ENCODE measurements at places on chromosomes 11 and 22.

DNA sequence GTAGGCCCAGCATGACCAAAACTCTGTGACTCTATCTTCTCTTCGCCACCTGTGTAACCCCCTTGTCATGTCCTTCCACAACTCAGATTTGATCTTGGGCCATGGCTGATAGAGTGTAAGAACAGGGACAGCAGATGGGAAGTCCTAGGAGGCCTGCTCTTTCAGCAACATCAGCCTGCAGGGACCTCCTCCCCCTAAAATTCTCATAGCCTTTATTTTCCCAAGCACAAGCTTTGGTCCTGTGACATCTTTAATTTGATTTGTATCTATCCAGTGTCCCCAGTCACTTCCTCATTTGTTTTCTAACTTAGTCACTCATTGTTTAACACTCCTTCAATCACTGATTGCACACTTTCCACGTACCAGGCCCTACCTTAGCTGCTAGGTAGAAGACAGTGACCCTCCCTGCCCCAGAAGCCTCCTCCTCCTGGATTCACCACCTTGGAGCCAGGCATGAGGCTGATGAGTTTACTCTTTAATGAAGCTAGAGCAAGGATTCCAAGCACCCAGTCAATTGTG lies 5.3 kb downstream of the UBQLN3 start:
- no peak for DNase-seq

DNA sequence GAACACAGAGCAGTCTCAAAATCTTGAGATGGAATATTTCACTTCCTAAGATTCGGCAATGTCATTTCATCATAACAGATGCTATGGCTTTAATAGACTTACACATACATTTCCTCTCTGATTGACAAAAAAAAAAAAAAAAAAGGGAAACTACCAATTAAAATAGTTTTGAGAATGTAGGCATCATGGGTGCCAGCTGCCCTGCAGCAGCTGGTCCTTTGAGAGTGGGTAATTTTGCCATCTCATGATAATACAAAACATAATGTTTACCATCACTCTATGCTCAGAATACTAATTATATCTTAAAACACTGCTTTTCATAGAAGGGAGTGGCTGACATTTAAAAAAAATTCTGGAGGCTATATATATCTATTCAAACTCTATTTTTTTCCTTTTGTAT lies 775.6 kb upstream of the CCDC90B start:
- DNase-seq: no peak

- no peak for DNase-seq
Observed at GRCh38 chr11:86518211-86518610, 143.5 kb downstream of the CCDC81 start.

GRCh38 chr11:132047167-132047566 lies 676.8 kb downstream of the NTM start:
- no peak for DNase-seq

DNA sequence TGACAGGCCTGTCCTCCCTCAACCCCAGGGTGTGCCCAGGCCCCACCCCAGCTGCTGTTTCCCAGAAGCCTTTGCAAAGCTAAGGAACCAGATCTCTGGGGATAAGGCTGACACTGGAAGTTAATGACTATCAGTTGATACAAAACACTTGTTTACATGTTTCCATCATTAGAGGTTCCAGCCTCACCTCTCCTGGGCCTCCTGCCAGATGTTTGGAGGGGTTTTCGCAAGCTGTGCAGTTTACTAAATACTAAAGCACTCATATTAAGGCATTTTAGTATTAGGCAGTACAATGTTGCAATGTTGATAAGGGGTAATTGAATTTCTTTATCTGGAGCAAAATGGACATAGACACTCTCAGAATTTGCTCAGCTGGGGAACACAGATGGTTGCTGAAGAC lies 218.7 kb downstream of the INSC start:
- no peak for DNase-seq

DNA sequence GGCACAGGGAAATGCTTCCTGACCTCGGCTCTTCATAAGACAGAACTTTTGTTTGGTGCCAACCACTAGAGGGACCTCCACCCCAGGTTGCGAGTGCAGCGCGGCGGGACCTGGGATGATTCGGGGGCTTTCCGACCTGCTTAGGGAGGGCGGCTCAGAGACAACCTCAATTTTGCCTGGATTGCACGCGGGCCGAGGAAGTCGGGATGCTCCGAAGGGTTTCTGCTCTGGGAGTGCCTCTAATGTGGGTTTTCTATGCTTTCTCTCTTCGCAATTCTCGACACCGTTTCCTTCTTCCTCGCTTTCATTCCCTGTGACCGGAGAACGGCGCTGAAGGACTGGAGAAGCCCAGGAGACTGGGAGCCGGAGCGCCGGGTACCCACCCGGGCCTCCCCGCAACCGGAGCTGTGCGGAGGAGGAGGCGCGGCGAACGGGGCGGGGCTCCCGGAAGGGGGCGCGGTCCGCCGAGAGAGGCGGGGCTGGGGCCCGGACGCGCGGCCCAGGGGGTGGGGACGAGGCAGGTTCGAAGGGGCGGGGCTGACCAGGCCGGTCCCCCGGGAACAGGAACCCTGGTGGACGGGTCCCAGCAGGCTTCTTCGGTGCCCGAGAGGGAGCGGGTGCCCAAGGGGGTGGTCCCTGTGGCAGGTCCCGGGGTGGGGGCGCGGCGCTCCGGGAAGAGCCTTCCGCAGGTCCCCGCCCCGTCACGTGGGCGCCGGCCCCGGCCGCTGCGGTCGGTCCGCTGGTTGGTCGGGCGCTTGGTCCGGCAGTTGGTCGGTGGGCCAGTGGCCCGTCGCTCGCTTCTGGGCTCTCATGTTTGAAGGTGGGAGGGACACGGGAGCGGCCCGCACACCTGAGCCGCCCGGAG lies at the start of gene PPFIBP2:
Gene PPFIBP2, plus strand, starts transcription at position 766 of the 865 bp plus-strand sequence. CDS start 35,477 bp downstream, outside the sequence.
- DNase-seq: peak; percentile 48

DNA sequence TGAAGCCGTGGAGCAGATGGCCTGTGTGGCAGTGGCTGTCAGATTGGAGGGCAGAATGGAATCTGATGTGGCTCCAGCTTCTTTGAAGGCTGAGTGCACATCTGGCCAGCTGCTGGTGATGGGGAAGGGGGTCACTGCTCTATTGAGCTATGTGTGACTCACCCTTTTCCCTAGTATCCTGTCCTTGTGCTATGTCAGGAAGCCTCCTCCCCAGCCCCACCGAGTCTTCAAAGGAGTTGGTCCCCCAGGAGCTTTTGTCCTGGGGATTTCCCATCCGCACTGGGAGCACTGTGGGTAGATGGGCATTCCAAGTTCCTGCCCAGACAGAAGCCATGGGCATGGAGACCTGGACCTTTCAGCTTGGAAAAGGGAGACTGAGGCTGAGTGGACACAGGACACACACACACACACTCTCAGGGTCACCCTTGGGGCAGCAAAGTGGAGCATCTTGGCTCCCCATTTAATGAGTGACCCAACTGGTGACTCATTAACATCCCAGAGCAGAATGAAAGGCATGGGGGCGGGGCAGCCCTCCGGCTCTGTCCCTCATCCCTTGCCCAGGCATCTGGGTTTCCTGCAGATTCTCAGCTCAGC lies 3.3 kb downstream of the SERPINH1 start:
- DNase-seq: no peak

DNA sequence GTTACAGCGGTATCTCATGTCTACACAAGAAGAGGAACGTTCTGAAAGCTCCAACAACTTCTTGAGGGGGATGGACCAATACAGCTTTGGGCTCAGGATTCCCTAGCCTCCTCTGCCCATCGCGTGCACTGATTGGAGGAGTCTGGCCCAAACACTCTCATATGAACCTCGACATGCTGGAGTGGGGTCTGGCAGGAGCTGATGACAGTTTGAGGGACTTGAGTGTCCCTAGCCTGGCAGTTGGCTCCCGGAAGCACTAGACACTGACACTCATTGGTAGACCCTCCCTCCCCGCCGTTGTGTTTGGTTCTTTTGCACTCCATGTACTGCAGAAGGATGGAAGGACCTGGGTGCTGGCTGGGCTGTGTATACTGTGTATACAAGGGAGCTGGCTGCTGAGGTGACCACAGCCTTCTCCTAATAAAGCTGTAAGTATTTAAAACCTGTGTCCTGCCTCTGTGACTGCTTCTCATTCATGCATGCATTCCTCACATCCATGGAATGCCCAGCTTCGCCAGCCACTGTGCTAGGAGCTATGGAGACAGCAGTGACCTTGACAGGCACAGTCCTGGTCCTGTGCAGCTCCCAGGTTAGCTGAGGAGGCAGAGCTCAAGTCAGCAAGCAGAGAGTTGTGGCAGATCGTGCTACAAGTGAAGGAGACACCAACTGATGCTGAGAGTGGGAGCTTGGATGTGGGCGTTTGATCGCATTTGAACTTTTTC lies 27.9 kb downstream of the ADAMTS15 start:
- DNase-seq: no peak

GRCh38 chr22:43689356-43689755 lies 122.7 kb downstream of the EFCAB6 start:
- DNase-seq: no peak

DNA sequence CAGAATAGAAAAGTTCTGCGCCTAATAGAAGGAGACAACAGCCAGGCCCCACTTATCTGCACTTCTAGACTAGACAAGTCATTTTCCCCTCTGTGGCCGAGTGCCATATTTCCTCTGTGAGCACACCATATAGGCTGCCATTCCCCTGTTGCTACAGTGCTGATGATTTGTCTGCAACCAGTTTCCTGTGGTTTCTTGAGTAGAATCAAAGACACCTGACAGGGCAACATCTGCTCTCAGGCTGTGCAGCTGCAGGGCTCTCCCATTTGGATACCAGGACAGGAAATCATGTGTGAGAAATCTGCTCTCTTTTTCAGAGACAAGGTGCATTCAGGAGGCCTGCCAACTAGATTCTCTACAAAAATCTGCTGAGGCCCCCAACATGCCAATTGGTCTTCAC lies 879.3 kb downstream of the DLG2 start:
- DNase-seq: no peak

GRCh38 chr11:60762851-60763691 lies 6.4 kb downstream of the MS4A15 start:
- DNase-seq: no peak

- DNase-seq: no peak
Observed at GRCh38 chr11:128298271-128298670, 289.1 kb downstream of the ETS1 start.

- DNase-seq: no peak
Observed at GRCh38 chr11:68904248-68904847, 657 bp downstream of the IGHMBP2 start.

- peak; percentile 14 for DNase-seq
Observed at GRCh38 chr11:46948378-46949131, 12.0 kb downstream of the CSTPP1 start.

DNA sequence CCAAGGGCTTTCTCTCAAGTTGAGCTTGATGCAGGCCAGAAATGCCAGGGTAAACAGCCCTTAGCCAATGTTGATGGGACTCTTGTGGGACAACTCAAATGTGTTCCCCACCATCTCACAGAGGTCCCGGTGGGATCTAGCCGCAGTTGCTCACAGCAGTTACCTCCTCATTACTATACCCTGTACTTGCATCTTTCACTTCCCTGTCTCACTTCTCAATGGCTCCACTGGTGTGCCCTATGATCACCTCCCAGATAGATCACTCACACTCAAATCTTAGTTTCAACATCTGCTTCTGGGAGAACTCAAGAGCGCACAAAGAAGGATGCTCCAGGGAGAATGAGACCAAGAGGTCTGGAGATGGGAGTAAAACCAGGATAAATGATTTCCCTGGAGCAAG lies 47.0 kb downstream of the RCN1 start:
- no peak for DNase-seq

- no peak for DNase-seq
Observed at GRCh38 chr11:132158091-132158490, 787.7 kb downstream of the NTM start.

GRCh38 chr11:30312243-30312642 lies 10.7 kb upstream of the ARL14EP start:
- DNase-seq: no peak

- no peak for DNase-seq
Observed at GRCh38 chr11:955154-956063, 29.7 kb downstream of the AP2A2 start.

DNA sequence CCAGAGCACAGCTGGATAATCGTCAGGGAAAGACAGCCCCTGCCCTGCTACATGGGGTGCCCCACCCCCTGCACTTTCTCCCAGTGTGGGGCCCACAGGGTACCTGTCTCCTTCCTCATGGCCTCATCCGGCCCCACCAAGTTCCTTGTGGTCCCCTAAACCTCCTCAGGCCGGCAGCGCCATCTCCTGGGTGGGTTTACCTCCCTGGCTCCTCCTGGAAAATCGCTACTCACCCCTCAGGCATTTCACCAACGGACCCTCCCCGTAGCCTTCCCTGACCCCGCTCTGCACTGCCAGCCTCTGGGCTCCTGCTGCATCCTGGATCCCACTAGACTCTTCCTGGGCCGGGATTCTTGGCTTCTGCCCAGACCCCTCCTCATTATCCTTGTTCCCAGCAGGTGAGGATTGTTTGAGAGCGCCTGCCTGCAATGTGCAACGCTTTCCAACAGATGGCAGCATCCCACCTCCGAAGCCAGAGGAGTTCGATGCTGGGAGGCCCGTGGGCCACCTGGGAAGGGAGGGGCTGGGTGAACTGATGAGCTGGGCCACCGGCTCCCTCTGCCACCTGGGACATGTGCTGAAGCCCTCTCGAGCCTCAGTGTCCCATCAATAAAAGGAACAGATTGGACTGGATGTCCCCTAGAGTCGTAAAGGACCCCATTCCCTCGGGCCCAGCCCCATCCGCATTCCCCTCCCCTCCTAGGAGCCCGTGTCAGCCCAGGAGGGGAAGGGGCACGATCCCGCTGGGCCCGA lies 44.2 kb upstream of the TTLL12 start:
- DNase-seq: peak; percentile 11

DNA sequence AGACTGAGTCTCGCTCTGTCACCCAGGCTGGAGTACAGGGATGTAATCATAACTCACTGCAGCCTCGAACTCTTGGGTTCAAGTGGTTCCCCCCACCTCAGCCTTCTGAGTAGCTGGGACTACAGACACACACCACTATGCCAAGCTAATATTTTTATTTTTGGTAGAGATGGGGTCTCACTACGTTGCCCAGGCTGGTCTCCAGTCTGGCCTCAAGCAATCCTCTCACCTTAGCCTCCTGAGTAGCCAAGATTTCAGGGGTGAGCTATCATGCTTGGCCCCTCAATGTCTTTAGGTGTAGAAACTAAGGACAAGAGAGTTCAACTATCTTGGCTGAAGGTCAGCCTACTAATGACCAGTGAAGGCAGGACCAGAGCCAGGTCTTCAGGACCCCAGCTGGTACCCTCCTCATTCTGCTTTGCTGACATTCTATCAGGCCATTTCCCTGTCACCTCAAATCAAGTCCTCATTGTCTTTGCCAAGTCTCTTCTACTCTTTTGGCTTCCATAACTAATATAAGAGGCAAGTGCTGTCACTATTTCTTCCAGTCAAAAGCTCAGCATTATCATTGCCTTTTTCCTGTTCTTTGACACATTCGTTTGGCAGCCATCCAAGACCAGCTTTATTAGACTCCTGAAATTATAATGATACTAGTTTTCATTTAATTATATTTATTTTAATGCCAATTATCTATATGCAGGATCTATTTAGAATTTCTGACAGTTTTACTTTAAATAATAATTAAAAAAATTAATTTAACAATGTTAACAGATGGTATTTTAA lies 264.2 kb upstream of the PITPNB start:
- no peak for DNase-seq

DNA sequence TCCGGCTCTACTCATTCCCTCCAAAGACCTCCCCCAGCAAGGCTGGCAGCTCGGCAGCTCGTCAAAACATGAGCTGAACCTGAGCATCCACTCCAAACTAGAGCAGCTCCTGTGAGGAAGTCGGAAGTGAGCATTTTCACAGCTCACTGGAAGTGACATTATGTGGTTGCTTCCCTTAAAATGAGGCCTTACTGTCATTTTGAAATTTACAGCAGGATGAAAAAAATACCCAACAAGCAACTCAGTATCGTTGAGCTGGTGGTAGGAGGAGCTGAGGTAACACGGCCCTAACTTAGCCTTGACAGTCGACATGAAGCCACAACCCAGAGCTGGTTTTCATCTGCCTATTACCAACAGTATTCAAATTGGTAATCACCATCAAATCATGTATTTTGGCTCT lies 38.0 kb upstream of the ARFGAP3 start:
- no peak for DNase-seq

All from NCI-H2227 treated with DMSO at 0.1 percent for 48 hours (cell line).